ENCODE measurements at places on chromosomes 12 and 14.

DNA sequence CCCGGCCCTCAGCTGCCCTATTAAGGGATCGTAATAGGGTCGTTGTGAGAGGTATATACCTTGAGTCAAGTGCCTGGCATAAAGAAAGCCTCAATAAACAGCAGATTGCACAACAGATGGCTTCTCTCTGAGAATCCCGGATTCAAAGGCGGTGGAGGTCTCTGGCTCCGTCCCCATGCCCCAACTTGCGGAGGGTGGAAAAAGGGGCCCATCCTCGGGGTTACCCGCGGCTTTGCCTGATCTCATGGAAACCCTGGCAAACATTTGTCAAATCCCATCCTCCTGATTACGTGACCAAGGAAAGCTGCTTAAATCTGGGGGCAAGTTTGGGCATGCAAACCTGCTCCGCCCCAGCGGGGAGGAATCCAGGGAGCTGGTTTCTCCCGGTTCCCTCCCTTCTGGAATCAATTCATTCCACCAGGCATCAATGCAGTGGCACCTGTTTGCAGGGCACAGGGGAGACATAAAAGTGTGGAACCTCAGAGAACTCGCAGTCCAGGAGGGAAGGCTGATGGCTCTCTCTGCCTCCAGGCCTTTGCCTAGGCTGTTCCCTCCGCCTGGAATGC is 12.3 kb downstream of the TRPV4 start:
- no peak for DNase-seq

DNA sequence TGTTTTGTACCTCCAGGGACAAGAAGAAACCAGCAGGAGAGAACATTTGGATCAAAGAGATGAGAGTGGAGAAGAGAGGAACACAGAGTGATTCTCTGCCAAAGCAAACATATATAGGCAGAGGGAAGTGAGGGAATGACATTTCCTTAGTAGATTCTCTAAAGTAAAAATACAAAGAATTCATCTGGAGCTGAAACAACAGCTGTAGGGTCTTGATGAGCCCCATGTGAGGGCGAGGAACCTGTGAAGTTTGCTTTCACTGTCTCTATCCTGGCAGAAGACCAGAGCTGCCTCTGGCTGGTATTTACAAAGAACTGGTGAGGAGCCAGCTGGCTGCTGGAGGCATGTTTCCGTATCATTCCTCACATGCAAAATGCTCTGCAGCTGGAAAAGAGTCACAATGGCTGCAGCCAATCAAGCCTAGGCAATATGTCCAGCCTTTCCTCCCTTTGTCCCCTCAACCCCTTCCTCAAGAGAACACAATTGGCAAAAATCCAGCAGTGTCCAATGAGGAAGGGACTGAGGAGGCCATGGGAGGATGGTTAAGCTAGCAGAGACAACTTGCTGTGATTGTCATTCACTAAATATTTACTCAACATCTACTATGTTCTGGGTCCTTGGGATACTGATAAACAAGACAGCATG is 122.5 kb downstream of the PHLDA1 start:
- DNase-seq, result no peak

GRCh38 chr12:63843254-63843720 is 1.2 kb upstream of the SRGAP1 start:
- DNase-seq, result no peak

DNA sequence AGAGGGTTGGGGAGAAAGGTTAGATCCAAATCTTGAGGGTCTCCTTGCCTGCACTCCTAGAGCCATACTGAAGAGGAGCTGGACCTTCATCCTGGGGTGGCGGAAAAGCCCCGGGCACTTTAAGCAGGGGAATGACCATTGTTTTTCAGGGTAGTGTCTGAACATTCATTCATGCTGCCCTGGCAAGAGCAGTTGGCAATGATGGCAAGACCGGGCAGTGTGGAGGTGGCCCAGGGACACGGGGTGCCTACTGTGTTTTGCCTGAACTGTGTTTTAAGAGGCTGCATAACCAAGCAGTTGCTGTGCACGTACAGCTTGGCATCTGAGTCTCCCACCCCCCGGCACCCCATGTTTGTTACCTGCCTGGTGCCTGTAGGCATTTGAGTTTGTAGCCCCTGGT is 14.7 kb downstream of the TPCN1 start:
- DNase-seq, result no peak

GRCh38 chr12:52193991-52194390 is 2.2 kb upstream of the KRT80 start:
- DNase-seq, result no peak

DNA sequence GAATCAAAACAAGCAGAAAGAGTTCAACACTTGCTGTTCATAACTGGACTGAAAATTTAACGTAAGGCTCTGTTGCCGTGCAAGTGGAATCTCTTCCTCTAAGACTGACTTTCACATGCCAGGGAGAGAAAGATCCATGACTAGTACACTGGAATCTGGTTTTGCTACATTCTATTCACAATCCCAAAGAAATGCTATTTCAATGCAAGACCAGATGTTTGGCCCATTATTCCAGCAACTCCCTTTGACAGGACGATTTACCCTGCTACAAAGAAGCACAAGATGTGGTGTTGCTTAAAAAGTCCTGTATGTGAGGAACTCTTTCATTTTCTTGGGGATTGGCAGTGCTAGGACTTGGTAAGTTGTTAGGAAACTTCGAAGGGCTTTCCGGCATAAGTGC is 17.4 kb downstream of the RFC5 start:
- no peak for DNase-seq

DNA sequence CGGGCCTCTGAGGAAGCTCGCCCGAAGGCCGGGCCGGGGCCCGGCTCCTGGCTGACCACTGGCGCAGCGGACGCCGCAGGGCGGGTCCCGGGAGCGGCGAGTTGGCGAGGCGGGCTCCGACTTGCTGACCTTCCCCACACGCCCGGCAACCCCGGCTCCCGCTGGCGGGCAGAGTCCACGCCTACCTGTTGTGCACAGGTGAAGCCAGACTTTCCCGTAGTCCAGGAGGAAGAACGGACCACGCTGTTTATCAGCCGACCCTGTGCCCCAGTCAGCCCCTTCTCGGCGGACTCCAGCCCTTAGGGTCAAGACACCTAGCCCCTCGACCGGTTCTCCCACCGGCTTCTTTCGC is 407 bp downstream of the HEATR5A start:
- DNase-seq, result peak; percentile 33

GRCh38 chr14:105116451-105117256 is 51.4 kb upstream of the GPR132 start:
- no peak for DNase-seq

GRCh38 chr14:55454264-55455002 is 14.0 kb upstream of the TBPL2 start:
- DNase-seq, result no peak

GRCh38 chr14:94087891-94088290 is 6.8 kb downstream of the IFI27L1 start:
- no peak for DNase-seq

GRCh38 chr12:108761226-108761625 is 29.9 kb upstream of the CORO1C start:
- DNase-seq, result no peak

- DNase-seq, result no peak
These were observed 477.9 kb downstream of the APAF1 start for GRCh38 chr12:99122959-99123358.
